ENCODE measurements at places on chromosomes 4 and X.

DNA sequence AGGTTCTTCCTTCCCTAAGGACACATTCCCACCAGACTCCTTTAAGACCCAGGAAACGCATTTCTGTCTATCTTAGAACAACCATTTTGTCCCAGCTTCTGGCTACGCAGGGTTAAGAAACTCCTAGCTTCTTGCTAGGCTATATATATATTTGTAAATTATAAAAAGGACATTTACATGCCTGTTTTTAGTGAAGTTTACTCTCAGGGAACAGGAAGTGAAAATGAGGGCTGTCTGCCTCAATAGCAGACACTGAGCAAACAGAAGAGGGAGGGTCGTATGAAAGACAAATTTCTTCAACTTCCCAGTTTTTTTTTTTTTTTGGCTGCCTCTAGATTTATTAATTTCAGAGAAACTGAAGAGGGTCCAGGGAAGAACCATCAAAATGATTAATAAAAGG, 9.3 kb upstream of the FRMPD3 start:
- DNase-seq = no peak

DNA sequence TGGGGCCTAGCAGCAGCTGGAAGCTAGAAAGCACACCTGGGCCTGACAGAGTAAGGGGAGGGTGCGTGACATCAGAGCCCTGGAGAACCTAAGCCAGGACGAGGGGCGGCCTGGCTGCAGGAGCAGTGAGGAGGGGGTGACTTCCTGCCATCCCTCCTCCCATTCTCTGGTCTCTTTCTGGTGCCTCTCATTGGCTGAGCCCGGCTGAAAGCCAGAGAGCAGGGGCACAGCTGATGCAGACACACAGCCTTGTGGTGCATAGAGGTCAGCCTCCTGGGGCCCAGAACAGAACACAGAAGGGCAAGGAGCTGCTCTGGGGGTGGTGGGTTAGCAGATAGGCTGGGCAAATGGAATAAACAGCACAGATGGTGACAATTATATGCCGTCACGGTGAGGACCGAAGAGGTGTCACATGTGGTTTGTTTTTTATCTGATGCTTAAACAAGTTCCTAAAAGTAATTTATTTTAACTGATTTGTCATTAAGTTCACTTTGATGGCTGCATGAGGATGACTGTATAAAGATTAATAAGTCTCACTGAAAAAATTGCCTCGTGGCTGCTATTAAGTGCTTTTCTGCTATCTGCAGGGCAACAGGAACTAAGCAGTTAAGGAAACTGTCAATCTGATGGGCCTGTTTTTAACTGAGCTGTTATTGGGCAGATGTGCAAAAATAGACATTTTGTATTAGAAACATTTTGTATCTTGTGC, 102.0 kb downstream of the FNIP2 start:
- DNase-seq = no peak

- no peak for DNase-seq
Observed at GRCh38 chr4:67886281-67886680, 2.5 kb upstream of the TMPRSS11D start.

- DNase-seq = no peak
Observed at GRCh38 chr4:115906428-115906827, 793.0 kb upstream of the NDST4 start.

- DNase-seq = no peak
Observed at GRCh38 chr4:53617101-53617680, 25.9 kb upstream of the LNX1 start.

DNA sequence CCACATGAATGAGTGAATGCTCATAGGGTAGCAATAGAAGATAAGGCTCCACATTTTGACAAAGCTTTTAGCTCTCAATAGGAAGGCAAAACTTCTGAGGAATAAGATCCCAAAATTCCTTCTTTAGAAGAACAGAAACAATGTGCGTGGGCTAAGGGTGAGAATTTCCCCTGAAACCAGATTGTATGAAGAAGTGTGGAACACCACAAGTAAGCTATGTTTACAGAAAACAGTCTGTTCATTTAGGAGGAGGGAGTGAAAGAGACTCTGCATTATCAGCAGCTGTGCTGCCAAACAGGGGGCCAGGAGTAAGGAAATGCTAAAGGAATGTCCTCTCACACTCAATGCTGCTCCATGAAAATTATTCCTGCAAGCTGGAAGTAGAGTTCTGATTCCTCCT, 851.6 kb downstream of the CENPC start:
- DNase-seq = no peak

GRCh38 chr4:65311120-65311519, 359.2 kb downstream of the EPHA5 start:
- DNase-seq = no peak

- no peak for DNase-seq
Observed at GRCh38 chr4:27198971-27199370, 338.3 kb downstream of the STIM2 start.

GRCh38 chr4:128386761-128387599, 99.4 kb upstream of the PGRMC2 start:
- DNase-seq = peak; percentile 89

- no peak for DNase-seq
Observed at GRCh38 chrX:78011846-78012245, 42.4 kb upstream of the PGAM4 start.

- DNase-seq = no peak
Observed at GRCh38 chr4:38449506-38450174, 214.4 kb upstream of the KLF3 start.

- no peak for DNase-seq
Observed at GRCh38 chr4:20870436-20870835, 170.2 kb downstream of the PACRGL start.

GRCh38 chrX:64377753-64378152, 17.5 kb downstream of the MTMR8 start:
- DNase-seq = no peak

- DNase-seq = no peak
Observed at GRCh38 chr4:104896660-104897645, 249.7 kb upstream of the TET2 start.

DNA sequence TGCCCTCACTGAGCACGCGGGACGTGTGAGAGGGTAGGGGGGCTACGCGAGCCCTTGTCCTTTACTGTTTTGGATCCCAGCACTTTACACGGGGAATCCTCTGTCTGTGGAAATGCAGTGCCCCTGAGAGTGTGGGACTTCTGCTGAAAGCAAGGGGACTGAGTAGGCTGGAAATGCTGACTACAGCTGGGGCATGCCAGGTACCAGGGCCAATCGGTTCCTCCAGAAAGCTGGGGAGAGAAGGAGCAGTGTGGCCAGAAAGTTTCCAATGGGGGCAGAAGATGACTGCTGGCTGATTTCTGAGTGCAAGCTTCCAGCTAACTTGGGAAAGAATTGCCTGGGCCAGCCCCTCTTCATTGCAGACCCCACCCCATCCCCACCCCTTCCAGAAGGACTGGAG, 1.5 kb downstream of the NHSL2 start:
- no peak for DNase-seq

DNA sequence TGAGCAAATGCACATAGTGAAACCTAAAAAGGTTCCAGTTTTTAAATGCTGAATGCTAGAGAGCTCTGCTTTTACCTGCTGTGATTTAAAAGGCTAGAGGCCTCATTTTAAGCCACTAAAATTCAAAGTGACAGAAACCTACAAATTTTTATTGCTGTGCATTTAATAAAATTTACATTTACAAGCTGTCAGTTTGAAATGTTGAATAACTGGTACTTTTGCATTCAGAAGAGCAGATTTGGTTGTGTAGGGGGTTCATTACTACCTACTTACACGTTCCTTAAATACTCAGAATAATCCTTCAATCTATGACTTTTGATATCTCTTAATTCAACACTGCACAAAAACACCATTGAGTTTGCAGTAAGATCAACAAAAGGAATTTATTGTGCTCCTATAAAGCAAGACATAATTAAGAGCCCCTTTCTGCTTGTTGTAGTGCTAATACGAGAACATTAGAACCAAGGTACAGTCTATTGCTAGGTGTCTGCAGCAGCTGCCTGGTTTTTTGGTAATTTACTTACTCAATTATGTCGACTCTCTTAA, 27.9 kb downstream of the NKX3-2 start:
- no peak for DNase-seq

DNA sequence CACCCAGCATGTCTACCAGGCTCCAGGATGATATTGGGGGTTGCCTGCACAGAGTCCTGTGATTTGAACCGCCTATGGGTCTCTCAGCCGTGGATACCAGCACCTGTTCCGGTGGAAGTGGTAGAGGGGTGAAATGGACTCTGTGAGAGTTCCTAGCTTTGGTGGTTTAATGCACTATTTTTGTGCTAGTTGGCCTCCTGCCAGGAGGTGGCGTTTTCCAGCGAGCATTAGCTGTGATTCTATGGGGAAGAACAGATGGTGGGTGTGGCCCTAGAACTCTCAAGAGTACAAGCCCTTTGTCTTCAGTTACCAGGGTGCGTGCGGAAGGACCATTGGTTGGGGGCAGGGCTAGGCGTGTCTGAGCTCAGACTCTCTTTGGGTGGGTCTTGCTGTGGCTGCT, 316.9 kb upstream of the AMOT start:
- DNase-seq = no peak

Data from LNCaP clone FGC (cell line).